ENCODE measurements at places on chromosomes 6 and 20.

- no peak for DNase-seq
Observed at GRCh38 chr20:10282979-10283456, 64.4 kb downstream of the SNAP25 start.

GRCh38 chr20:59385480-59385879 is 85.1 kb downstream of the EDN3 start:
- peak; percentile 65 for DNase-seq

DNA sequence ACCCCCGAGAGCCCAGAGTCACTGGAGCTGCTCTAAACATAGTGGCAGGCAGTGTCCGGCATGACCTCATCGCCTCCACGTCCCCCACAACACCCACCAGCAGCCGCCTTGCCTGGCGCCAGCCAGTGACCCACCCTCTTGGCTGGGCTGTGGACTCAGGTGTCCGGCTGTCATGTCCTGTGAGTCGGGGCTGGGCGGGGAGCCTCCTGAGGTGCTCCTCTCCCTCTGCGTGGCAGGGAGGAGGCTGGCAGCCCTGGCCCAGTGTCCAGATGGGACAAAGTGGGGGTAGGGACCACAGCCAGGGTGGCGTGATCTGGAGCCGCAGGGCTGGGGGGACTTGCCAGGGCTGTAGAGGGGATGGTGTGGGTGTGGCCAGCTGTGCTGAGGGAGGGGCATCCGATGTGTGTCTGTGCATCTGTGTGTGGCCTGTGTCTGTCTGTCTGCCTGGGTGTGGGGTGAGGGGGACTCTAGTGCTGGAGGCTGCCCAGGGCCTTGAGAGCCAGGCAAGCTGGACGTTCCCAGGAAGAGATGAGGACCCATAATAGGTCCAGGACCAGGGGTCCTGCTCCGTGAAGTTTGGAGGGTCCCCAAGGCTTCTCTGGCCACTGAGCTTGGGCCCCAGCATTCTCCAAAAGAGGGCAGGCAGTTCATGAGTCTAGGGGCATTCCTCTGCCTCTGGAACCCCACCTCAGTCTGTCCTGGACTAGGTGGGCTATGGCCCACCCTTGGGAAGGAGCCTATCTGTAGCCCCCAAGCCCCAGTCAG is 2.3 kb upstream of the SOX18 start:
- no peak for DNase-seq

- DNase-seq = no peak
Observed at GRCh38 chr20:3730803-3731672, 1.4 kb upstream of the HSPA12B start.

- DNase-seq = no peak
Observed at GRCh38 chr6:100685747-100686146, 195.4 kb downstream of the ASCC3 start.

DNA sequence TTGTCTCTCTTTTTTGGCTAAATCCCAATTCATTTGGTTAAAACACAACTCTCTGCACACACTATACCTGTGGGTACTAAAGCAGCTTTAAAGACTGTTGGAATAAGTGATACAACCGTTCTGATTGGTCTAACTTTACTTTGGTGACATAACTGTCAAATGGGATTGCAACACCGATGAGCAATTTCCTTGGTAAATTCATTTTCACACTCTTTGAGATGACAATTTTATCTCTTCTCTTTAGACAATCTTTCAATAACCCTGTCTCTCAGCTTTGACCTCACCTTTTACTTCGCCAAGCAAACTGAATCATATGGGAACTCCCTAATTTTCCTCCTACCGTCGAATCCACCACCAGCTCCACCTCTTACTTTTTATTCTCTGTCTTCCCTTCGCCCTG is 60.8 kb downstream of the ECT2L start:
- DNase-seq = no peak

- DNase-seq = no peak
Observed at GRCh38 chr20:23647346-23647745, 9.6 kb upstream of the CST3 start.

- no peak for DNase-seq
Observed at GRCh38 chr6:30168741-30169140, 5.4 kb downstream of the TRIM15 start.

GRCh38 chr20:33846291-33846935 is 35.3 kb downstream of the CHMP4B start:
- peak; percentile 67 for DNase-seq

GRCh38 chr6:14542670-14543366 is 425.2 kb downstream of the CD83 start:
- no peak for DNase-seq

DNA sequence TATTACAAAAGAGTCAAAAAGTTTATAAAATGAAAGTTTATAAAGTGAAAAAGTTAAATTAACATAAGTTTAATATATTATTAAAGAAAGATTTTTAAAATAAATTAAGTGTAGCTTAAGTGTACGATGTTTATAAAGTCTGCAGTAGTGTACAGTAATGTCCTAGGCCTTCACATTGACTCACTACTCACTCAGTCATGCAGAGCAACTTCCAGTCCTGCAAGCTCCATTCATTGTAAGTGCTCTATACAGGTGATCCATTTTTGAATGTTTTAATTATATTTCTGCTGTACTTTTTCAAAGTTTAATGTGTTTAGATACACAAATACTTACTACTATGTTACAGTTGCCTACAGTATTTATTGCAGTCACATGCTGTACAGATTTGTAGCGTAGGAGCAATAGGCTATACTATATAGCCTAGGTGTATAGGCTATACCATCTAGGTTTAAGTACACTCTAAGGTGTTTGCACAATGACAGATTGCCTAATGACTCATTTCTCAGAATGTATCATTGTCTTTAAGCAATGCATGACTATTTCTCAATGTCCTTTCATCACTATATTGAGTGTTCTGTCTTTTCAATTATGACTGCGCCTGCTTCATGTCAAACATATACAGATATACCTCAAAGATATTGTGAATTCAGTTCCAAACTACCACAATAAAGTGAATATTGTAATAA is 1110.3 kb upstream of the MAP3K7 start:
- no peak for DNase-seq

DNA sequence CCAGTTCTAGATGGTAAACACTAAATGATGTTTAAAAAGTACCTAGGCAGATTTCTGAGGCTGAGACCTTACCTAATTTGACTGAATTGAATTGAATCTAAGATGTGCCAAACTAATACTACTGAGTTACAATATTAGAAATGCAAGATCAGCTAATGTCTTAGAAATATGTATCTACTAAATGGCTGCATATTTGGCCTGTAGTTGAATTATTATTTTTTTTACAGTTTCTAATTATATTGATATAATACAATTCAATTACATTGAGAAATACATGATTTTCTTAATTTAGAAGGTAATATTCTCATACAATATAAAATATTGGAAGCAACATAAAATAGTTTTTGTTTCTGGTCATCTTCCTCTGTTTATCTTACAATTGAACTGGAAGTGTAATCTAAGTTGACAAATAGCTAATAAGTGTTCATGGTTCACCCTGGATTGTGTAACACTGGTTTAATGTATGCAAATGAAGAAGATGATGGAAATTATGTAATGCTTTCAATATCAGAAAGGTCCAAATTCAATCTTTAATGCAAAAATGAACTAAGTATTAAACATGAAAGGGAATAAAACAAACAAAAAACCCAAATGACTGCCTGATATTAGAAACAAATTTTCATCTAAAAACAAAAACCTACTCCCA is 2.9 kb downstream of the MAP3K7 start:
- no peak for DNase-seq

- no peak for DNase-seq
Observed at GRCh38 chr6:155939253-155939652, 483.6 kb upstream of the NOX3 start.

DNA sequence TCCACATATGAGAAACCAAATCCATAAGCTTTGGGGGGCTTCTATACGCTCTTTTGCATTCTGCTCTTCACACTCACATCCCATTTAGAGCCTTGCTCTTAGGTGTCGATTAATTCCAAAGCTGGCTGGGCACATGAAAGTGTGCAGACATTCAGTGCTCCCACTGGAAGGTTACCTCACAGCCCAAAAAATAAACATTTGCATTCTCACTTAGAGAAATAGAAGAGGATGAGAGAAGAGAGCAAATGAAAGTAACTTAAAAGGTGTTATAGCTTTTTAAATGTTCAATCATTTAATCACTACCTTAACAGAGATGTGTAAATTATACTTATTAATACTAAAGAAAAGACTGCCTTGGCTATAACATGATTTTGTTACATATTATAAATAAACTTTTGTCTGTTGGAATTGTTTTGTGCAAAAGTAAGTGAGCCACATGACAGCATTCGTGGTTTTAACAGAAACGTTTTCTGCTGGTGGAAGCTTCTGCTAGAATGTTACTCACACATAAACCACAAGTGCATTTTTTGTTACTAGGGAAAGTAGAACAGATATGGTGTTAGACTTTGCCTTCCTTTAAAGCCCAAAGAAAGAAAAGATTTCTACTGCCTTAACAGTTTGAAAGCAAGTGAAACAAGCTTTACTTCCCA is 116.7 kb downstream of the SIM1 start:
- no peak for DNase-seq
